Endodermal cell (in vitro differentiated cells): ENCODE measurements at places on chromosomes 7 and 10. TPM values are rescaled to one million over a fixed set of nuclear protein-coding genes. Genes with fewer than 3 reads are reported as not detected.

Gene CALD1
- 79.0 to 116 TPM (median 111 TPM) in 3 replicates for total RNA-seq

DNA sequence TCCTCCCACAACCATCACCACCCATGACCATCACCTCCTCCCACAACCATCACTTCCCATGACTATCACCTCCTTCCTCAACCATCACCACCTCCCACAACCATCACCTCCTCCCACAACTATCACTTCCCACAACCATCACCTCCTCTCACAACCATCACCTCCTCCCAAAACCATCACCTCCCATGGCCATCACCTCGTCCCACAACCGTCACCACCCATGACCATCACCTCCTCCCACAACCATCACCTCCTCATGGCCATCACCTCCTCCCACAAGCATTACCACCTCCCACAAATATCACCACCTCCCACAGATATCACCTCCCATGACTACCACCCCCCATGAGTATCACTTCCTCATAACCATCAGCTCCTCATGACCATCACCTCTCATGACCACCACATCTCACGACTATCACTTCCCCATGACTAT lies 52.2 kb downstream of the PDGFA start:
- no peak for DNase-seq

GRCh38 chr7:17020250-17020649 lies 138.5 kb upstream of the AGR3 start:
- no peak for DNase-seq

DNA sequence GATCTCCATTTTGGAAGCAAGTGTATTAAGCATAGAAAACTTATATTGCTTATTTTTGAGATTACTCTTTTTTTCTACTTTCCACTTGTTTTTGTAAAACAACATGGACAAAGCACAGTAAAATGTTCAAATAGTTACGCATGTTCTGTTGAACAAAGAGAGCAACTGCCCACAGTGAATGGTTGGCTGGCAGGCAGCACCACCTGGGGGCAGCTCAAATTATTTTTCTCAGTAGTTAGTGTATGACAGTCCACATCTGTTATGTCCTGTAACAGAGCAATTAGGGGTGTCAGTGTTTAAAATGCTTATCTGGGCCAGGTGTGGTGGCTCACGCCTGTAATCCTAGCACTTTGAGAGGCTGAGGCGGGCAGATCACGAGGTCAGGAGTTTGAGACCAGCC lies 46.1 kb upstream of the CACUL1 start:
- DNase-seq: no peak

DNA sequence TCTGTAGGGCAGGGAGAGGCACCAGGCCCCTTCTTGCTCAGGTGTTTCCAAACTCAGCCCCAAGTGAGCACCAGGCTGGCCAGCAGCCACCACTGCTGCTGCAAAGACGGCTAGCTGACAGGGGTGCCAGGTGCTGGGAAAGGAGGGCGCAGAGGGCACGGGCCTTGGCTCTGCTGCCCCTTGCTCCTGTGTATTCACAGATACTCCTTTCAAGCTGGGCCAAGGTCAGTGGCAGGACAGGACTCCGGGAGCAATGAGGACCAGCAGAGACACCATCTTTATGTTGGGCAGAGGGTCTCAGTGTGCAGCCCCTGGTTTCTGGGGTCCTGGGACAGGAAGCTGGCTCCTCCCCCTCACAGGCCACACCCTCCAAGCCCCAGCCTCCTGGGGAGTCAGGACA lies 110.1 kb downstream of the SMURF1 start:
- no peak for DNase-seq

GRCh38 chr10:8640878-8641277 lies 586.4 kb downstream of the GATA3 start:
- no peak for DNase-seq

GRCh38 chr10:93493162-93493561 lies 3.2 kb upstream of the CEP55 start:
- DNase-seq: no peak

- peak; percentile 86 for DNase-seq
These were observed 613.9 kb upstream of the IGFBP3 start for GRCh38 chr7:46534664-46535588.

- DNase-seq: peak; percentile 89
These were observed 2.0 kb upstream of the TNRC18 start for GRCh38 chr7:5425507-5426225.

Gene ANKIB1
- total RNA-seq: 49.7 and 51.4 TPM in 2 replicates

GRCh38 chr10:50855461-50855860 lies 30.0 kb downstream of the A1CF start:
- no peak for DNase-seq

Gene VIPR2
- total RNA-seq: 1.2 and 1.8 TPM in 2 replicates

GRCh38 chr7:151408839-151409666 lies 785 bp downstream of the WDR86 start:
- DNase-seq: peak; percentile 83

Gene SSMEM1
- not detected in 2 replicates for total RNA-seq

DNA sequence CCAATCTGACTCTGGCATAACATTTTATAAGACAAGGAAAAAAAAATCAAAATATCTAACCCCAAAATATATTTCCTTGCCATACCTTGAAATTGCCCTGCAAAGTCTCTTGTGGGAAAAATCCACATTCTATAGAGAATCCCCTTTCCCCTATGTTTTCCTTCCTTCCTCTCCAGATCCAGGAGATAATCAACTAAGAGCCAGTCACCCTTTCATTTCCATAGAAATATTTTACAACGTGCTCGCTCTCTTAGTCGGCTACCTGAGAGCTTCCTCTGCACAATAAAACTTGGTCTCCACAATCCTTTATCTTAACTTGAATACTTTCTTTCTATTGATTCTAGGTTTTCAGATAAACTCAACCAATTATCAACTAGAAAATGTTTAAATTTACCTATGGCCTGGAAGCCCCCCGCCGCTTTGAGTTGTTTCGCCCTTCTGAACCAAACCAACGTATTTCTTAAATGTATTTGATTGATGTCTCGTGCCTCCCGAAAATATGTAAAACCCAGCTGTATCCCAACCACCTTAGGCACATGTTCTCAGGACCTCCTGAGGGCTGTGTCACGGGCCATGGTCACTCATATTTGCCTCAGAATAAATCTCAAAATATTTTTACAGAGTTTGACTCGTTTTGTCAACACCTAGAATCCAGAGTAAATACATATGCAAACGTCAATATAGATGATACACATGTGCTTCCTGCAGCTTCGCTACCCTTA lies 869 bp downstream of the PSAP start:
- DNase-seq: no peak

- no peak for DNase-seq
These were observed 109.8 kb upstream of the PALS2 start for GRCh38 chr7:24463474-24463873.

GRCh38 chr7:81499262-81500116 lies 270.4 kb downstream of the HGF start:
- DNase-seq: peak; percentile 56

Gene CTNNA3
- 3.2 to 4.9 TPM (median 4.2 TPM) in 3 replicates for total RNA-seq

GRCh38 chr10:132076578-132077081 lies 10.9 kb downstream of the JAKMIP3 start:
- peak; percentile 36 for DNase-seq

GRCh38 chr7:3196629-3197400 lies 104.2 kb upstream of the SDK1 start:
- no peak for DNase-seq

Gene MSMB
- 1.7 to 2.4 TPM (median 2.0 TPM) in 3 replicates for total RNA-seq

Gene BICC1
- 0.23 to 0.34 TPM (median 0.27 TPM) in 3 replicates for total RNA-seq

GRCh38 chr10:25176421-25176968 lies 1.7 kb downstream of the GPR158 start:
- DNase-seq: peak; percentile 82

DNA sequence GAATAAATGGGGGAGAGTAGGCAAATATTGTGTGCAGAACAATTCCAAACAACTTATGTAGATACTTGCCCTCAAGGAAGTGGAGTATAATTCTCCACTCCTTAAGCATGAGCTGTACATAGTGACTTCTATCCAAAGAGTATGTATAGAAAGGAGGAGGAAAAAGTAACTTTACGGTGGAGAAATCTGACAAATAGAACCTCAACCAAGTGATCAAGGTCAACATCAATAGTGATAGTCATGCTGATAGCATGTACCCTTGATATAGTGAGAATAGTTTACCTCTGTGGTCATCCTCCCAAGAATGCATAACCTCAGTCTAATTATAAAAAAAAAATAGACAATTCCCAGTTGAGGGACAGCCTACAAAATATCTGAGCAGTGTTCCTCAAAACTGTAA lies 89.1 kb upstream of the NANOS1 start:
- DNase-seq: no peak

GRCh38 chr7:31126976-31127375 lies 74.9 kb downstream of the ADCYAP1R1 start:
- DNase-seq: no peak

DNA sequence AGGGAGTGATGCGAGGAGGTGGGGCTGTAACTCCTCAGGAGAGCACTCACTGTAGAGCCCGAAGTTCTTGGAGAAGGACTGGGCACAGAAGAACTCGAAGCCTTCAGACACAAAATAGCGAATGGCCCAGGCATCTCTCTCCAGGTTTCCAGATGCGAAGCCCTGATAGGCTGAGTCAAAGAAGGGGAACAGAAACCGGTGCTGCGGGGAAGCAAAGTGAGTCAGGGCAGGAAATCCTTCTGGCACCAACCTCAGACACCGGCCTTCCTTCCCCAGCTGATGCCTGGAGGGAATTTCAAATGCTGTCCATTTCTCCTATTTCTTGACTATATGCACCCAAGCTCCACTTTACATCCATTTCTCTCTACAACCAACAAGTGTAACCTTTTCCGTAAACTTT lies 26.8 kb downstream of the GOT1 start:
- DNase-seq: no peak

- no peak for DNase-seq
These were observed 397.0 kb downstream of the LRMDA start for GRCh38 chr10:75828413-75828812.

Gene CCNJ
- total RNA-seq: 24.4 and 25.1 TPM in 2 replicates

- DNase-seq: no peak
These were observed 267.7 kb downstream of the GFRA1 start for GRCh38 chr10:116005301-116005700.

DNA sequence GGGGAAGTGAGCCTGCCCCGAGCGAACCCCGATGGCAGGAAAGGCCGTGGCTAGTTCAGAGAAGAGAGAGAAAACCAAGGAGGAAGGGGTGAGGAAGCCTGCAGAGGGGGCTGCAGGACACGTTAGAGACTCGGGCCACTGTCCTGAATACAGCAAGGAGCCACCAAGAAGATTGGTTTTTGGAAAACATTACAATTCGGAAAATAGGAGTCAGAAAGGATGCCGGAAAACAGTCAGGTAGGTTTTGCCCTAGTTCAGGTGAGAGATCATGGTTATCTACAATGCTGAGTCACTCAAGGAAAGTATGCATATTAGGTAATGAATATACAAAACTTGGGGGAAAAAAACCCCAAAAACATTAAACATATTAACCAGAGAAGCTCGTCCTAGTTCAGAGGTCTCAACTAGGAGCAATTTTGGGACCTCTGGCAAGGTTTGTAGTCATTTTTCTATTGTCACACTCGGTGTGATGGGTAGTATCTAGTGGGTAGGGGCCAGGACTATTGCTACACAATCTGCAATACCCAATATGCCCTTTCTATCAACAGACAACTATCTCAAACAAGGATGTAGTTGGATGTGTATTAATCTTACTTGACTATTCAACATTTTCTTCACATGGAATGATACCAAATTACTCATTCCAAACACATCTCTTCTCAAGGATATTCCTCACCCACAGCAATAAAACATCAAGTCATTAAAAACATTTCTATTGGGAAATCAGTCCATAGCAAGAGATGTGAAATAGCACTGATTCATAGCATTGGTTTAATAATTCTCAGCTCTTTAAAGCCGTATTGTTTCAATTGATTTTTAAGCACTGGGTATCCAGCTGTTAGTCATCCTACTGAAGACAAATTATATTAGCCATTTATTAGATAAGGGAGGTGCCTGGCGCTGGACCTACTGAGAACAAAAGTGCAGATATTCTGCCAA lies 74.4 kb upstream of the RSU1 start:
- peak; percentile 87 for DNase-seq

GRCh38 chr10:69475433-69475830 lies 24.2 kb downstream of the TSPAN15 start:
- no peak for DNase-seq

- peak; percentile 82 for DNase-seq
These were observed 14.2 kb downstream of the EBF3 start for GRCh38 chr10:129949891-129950291.

DNA sequence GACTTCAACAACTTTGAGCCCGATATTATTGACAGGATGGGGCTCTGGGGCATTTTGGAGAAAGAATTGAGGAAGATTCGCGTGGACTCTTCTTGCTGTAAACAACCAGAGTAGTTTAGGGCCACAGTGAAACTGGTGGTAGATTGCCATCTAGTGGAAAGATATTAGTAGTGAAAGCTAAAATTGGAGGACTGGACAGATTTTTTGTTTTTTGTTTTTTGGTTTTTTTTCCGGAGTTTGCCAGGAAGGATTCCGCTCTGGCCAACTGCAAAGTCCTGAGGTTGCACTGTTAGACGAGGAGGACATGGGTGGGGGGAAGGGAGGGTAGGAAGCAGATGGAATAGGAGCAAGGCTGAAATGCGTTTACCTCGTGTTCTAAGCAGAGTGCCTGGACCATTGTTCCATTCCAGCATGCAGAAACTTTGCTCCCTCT lies 11.7 kb downstream of the NOBOX start:
- DNase-seq: peak; percentile 48

Gene PNLIPRP2
- 0.63 to 0.78 TPM (median 0.64 TPM) in 3 replicates for total RNA-seq

Gene SLC29A3
- total RNA-seq: 16.6 and 16.8 TPM in 2 replicates

GRCh38 chr7:28469562-28469961 lies 57.2 kb downstream of the CREB5 start:
- DNase-seq: no peak

GRCh38 chr7:148031811-148032210 lies 558.8 kb upstream of the C7orf33 start:
- DNase-seq: no peak

Gene NXPH1
- not detected in 3 replicates for total RNA-seq

Gene TAC1
- not detected in 3 replicates for total RNA-seq

DNA sequence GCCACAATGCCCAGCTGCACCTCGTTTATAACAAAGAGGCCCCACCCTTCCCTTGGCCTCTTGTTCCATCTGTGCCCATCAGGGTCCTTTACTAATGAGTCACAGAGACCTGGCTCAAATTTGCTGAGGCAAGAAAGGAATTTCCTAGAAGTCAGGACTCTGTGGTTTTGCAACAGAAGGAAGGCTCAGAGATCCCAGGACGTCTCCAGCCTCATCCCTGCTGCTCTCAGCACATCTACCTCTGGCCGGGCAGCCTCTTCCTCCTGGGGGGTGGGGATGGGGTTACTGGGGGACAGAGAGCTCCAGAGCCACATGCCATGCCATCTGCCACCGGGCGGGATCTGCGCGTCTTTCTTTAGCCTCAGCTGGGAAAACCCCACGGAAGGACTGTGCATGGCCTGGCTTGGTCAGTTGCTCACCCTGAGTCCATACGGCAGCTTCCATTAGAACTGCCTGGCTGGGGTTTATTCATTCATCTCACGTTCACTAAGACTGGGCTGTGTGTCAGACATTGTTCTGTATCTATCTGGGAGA lies 41.9 kb upstream of the PSMG3 start:
- DNase-seq: no peak
